ENCODE measurements at places on chromosomes 12 and 14. TPM values are rescaled to one million over a fixed set of nuclear protein-coding genes. Genes with fewer than 3 reads are reported as not detected.
A peak's percentile ranks its signal among the peaks of the same experiment; 100 is the strongest.

- DNase-seq = no peak
These were observed 18.6 kb upstream of the GARIN2 start for GRCh38 chr14:67170660-67171059.

- DNase-seq = no peak
These were observed 38.4 kb upstream of the FOXN3 start for GRCh38 chr14:89455412-89455811.

DNA sequence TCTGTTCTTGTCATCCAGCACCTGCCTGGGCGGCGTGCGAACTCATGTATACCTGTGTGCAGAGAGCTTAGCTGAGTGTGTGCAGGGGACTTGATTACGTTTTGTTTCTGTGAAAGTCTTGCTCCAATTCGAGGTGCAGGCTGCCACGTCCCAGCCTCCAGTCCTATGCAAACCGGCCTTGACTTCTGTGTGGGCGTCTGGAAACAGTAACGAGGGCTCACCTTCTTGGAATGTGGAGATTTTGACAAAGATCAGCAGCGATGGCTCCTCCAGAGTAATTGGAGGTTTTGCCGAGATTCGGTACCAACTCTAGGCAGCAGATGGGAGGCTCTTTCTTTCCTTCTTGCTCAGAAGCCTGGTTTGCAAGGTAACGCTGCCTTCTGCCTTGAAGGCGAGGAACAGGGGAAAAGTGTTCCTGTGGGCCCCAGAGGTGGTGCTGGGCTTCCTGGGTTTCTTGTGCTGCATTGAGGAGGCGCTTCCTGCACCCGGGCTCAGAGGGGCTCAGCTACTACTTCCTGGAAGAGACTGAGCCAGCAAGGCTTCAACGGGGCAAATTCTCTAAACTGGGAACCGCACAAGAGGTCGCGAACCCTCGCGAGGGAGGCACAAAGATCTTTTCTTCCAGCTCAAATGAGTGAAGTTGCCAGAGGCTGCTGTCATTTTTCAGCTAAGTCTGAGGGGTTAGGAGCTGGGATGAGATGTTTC lies 249.0 kb downstream of the AACS start:
- DNase-seq = no peak

DNA sequence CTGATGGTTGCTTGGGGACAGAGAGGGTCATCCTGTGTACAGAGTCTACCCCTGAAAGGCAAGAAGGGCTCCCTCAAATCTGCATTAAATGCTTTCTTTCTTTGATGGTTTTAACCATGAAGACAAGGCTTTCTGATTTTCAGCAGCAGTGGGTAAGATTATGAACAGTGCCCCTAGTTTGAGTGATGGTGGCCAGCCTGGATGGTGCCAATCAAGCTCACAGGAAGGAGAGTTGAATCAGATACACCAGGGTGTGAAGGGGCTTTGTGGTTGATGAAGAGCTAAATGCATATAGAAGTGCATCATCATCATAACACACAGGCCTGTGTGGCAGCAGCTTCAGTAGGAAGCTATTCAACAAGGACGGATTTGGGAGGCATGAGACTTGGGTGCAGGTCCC lies 5.7 kb downstream of the KRT85 start:
- DNase-seq = peak; percentile 17

DNA sequence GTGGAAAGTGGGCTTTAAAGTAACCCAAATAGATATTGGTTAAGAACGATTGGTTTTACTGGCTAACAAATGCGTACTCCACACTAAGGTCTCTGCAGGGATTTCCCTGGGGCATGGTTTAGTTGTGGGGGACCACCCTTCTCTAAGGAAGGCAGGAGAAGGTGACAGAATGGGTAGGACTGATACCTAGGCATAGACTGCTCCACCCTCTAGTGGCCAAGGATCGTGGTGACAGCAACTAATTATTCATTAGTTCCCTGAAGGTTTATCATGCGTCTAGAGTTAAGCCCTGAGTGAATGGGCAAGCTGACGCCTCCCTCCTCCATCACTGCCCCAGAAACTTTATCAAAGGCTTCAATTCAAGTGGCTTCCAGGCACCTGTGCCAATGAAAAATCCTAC lies 9.1 kb downstream of the FAM181A start:
- DNase-seq = no peak

DNA sequence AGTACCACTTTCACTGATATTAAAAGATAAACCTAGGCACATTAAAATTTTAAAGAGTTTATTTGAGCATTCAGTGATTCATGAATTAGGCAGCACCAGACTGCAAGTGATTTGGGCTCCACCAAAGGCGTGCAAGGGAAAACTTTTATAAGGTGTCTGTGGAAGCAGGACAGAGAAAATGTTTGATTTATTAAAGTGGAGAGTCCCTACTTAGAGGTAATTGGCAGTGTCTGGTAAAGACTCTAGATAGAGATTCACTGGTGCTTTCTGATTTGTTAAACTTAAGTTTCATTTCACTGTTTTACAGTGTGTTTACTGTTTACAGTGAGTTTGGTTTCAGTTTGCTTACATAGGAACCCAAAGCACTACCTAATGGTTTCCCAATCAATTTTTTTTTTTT lies 72.8 kb downstream of the ANKS1B start:
- no peak for DNase-seq

HOXC12 gene
- 0.22 TPM for total RNA-seq

DNA sequence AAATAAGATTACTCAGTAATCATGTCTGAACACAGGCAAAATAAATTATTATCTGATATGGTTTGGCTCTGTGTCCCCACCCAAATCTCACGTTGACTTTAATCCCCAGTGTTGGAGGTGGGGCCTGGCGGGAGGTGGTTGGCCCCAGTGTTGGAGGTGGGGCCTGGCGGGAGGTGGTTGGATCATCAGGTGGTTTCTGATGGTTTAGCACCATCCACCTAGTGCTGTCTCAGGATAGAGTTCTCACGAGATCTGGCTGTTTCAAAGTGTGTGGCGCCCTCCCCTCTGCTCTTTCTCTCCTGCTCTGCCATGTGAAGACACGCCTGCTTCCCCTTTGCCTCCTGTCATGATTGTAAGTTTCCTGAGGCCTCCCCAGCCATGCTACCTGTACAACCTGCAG lies 18.1 kb downstream of the DHRS2 start:
- no peak for DNase-seq

GRCh38 chr14:72610831-72611200 lies 283.1 kb downstream of the DPF3 start:
- peak; percentile 15 for DNase-seq

GRCh38 chr12:41339784-41340183 lies 151.7 kb downstream of the PDZRN4 start:
- no peak for DNase-seq

- DNase-seq = no peak
These were observed 357.8 kb upstream of the USP15 start for GRCh38 chr12:61902403-61902802.

DNA sequence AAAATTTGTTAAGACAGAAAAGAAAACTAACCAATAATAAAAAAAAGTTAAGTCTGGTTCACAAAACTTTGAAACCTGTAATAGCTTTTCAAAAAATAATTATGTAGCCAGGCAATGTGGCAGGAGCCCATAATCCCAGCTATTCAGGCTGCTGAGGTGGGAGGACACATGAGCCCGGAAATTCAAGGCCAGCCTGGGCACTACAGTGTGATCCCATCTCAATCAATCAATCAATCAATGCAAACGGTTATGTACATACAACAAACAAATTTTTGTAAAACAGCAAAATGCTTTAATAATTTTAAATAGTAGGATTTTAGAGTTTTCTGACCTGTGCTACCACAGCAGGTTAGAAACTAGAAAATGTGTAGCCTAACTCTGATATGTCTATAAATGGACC lies 152.4 kb downstream of the MED13L start:
- DNase-seq = no peak

All from sciatic nerve (tissue), 2 donors.